ENCODE measurements at places on chromosomes 4 and X. TPM values are rescaled to one million over a fixed set of nuclear protein-coding genes. Genes with fewer than 3 reads are reported as not detected.

DNA sequence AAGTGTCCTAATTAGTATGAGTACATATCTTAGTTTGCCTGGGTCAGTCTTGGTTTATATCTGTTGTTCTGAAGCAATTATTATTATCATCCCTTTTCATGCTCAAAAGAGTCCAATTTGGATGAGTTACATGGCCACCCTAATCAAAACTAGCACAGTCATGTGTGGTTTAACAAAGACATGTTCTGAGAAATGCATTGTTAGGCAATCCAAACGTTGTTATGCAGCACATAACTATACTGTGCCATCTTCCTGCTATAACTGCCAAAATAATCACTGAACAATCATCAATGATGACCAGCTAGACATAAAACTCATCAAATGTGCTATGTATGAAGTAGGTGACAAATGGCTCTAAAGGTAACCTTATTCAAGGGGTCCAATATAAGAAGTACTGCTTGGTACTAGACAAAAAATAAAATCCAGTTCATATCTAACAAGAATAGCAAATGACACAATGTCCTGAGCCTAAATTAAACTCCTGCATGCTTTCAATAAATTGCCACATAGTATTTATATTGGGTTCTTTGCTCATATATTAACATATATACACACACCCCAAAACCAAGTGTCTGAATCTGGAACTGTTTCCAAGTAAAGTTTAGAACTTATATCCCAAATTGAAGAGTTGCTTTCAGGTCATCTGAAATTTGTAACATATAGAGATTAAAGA lies 41.9 kb downstream of the CNOT6L start:
- H3K27ac ChIP-seq = no peak overlapping the region
- no peaks in the 10 kb centered on the region for H3K36me3 ChIP-seq
- no peak for DNase-seq
- H3K4me3 ChIP-seq = no peak overlapping the region
- peaks cover 30% of the 10 kb centered on the region for H3K4me1 ChIP-seq

DCLK2 gene
- 0.49 TPM for total RNA-seq

STBD1 gene
- 2.6 TPM for total RNA-seq

GRCh38 chr4:175873707-175874106 lies 61.6 kb upstream of the GPM6A start:
- H3K4me3 ChIP-seq = no peak overlapping the region
- no peaks in the 10 kb centered on the region for H3K4me1 ChIP-seq
- no peaks in the 10 kb centered on the region for H3K27me3 ChIP-seq
- H3K36me3 ChIP-seq = no peaks in the 10 kb centered on the region
- DNase-seq = no peak

RBM47 gene
- 139 TPM for total RNA-seq

GRCh38 chrX:71212536-71212935 lies 10.5 kb upstream of the GJB1 start:
- no peaks in the 10 kb centered on the region for H3K36me3 ChIP-seq
- H3K27me3 ChIP-seq = no peaks in the 10 kb centered on the region
- H3K27ac ChIP-seq = no peak overlapping the region
- peaks cover 7% of the 10 kb centered on the region for H3K4me1 ChIP-seq
- DNase-seq = no peak
- no peak overlapping the region for H3K4me3 ChIP-seq

CD38 gene
- 0.17 TPM for total RNA-seq

DCAF8L2 gene
- total RNA-seq = not detected

DNA sequence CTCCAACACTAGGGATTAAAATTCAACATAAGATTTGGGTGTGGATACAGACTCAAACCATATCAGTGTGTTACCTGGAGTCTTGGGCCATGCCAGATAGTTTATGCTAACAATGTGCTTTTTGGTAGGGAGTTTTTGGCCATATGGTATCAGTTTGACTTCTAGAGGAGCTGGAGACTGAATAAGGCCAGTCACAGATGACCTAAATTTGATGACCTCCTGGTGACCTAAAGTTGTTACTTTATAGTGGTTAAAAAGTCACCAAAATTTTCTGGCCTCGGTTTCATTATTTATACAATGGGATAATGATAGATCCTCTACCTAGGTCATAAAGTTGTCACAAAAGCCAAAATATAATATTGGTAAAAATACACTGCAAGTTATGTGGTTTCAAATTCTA lies 877.1 kb downstream of the RAPGEF2 start:
- H3K4me3 ChIP-seq = no peak overlapping the region
- DNase-seq = no peak

- no peak overlapping the region for H3K4me3 ChIP-seq
- no peak for DNase-seq
- H3K27me3 ChIP-seq = no peaks in the 10 kb centered on the region
- H3K27ac ChIP-seq = no peak overlapping the region
- H3K36me3 ChIP-seq = no peaks in the 10 kb centered on the region
- no peaks in the 10 kb centered on the region for H3K4me1 ChIP-seq
These were observed 58.6 kb upstream of the DCTD start for GRCh38 chr4:182975806-182976205.

CT45A8 gene
- total RNA-seq = not detected

GRCh38 chrX:30905321-30905720 lies 16.3 kb upstream of the TAB3 start:
- H3K4me1 ChIP-seq = no peaks in the 10 kb centered on the region
- DNase-seq = no peak
- H3K27me3 ChIP-seq = no peaks in the 10 kb centered on the region
- H3K36me3 ChIP-seq = no peaks in the 10 kb centered on the region

DNA sequence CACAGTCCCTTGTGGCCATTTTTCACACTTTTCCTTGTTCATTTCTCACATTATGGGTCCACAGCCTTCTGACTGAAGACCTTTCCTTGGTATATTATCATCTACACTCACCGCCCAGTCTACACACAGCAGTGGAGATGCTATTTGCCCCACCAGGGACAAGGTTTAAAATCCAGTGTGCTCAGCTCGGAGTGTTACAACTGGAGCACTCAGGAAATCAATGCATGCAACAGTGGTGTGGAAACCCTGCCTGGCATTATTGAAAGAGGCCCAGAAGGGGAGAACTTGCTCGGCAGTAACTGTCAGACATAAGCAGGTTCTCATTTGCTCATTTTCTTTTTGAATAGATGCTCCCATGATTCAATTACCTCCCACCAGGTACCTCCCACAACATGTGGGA lies 340.9 kb downstream of the DHRSX start:
- H3K36me3 ChIP-seq = no peaks in the 10 kb centered on the region
- no peaks in the 10 kb centered on the region for H3K4me1 ChIP-seq
- H3K4me3 ChIP-seq = no peak overlapping the region
- no peak for DNase-seq
- H3K27me3 ChIP-seq = no peaks in the 10 kb centered on the region

DNA sequence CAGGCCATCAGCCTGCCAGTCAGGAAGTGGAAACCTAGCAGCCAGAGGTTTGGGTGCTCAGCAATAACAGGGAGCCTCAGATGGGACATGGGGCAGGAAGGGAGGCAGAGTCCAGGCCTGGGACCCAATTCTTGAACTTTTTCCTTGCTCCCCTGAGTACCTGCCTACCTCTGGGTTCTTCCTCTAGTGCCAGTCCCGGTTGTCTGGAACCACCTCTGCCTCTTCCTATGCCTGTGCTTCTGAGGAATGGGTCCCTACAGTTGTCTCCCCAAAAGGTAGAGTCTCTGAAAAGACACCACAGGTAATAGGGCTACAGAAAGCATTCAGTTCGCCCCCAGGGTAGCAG lies 212.4 kb upstream of the MAMLD1 start:
- H3K27me3 ChIP-seq = no peaks in the 10 kb centered on the region
- no peaks in the 10 kb centered on the region for H3K36me3 ChIP-seq
- no peak overlapping the region for H3K27ac ChIP-seq

C1QTNF7 gene
- total RNA-seq = not detected

HMX1 gene
- total RNA-seq = 0.69 TPM

Data from GM23338 (cell line).